ENCODE measurements at places on chromosomes 11 and 22.

GRCh38 chr11:116697639-116698038 is 75.1 kb downstream of the BUD13 start:
- no peak for DNase-seq

- no peak for DNase-seq
These were observed 255.1 kb upstream of the B3GAT1 start for GRCh38 chr11:134667175-134667500.

DNA sequence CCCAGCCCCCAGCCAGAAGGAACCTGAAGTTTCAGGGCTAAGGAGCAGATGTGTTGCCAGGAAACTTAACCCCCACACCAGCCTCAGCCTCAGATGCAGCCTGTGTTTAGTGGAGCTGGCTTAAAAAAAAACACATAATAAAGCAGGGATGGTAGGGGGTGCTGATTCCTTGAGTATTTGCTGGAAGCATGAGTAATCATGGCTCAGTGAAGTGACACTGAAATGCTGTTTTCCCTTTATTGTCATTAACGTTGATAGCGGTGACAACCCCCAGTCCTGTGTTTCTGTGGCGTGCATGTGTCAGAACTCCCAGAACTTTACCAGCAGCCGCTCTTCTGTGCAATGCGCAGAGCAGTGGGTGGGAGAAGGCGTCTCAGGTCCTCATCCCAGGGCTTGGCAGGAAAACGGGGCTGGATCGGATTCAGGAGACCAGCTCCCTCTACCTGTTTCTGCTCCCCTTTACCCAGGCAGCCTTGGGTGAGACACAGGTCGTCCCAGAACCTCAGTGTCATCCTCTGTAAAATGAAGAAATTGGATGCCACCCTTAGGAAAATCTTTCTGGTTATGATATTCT is 1282.1 kb downstream of the TBC1D22A start:
- no peak for DNase-seq

- DNase-seq: peak; percentile 5
These were observed 122.6 kb downstream of the APOL5 start for GRCh38 chr22:35840302-35840739.

GRCh38 chr22:38766076-38766777 is 10.4 kb upstream of the SUN2 start:
- peak; percentile 69 for DNase-seq

DNA sequence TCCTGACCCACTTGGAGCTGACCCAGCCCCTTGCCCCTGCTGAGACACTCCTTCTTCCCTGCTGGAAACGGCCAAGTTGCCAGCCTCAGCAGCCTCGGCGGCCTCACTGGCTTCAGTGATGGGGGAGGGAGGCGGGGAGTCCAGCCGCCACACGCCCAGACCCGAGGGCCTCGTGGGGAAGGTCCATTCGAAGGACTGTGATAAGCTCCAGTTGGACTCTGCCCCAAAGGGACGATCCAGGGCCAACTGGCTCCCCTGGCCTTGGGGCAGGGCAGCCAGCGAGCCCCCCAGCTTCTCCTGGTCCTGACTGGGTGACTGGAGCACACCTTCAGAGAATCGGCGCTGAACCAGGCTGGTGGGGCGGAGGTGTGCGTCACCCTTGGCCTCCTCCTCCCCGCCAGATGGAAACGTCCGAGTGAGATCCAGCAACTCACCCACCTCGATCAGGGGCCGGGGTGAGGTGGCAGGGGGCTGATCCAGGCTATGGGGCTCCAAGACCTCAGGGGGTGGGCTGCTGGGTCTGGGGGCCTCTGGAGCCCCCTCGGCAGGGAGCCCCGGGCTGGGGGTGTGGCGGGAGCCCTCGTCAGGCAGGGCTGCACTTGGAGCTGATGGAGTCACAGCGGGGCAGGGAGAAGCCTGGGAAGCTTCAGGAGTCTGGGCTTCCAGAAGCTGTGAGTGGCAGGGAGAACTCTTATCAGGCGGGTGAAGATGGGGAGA is 11.5 kb downstream of the TNKS1BP1 start:
- no peak for DNase-seq

- no peak for DNase-seq
These were observed 14.2 kb downstream of the PTDSS2 start for GRCh38 chr11:464316-464715.

DNA sequence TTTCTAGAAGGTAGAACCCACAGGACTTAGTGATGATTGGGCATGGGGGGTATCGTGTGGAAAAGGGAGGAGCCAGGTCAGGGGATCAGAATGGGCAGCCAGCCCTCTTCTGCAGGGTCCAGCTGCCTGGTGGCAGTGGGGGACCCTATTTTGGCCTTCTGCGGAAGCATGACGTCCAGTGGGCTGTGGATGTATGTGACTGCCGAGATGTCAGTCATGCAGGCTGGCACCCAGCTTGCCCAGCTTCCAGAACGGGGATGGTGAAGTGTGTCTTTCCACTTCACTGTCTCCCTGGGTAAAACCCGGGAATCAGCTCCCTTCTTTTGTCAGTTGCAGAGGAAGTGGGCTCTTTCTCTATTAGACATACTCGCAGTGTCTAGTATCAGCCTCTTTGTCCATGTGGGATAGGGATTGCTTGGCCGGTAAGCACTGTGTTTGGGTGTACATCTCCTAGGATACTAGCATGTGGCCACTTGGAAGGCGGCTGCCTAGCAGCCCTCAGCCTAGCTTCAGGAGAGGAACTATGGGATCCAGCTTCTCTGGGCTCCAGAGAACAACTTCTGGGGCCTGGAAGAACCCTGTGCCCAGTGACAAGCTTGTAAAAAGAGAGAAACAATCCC is 51.4 kb downstream of the GRIK4 start:
- no peak for DNase-seq

DNA sequence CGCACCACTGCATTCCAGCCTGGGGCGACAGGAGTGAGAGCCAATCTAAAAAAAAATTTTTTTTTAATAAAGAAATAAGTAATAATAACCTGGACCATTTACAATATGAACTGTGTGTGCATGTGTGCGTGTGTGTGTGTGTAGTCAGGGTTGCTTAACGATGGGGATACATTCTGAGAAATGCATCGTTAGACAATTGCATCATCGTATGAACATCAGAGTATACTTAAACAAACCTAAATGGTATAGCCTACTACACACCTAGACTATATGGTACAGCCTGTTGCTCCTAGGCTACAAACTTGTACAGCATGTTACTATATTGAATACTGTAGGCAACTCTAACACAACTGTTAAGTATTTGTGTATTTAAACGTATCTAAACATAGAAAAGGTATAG is 26.4 kb downstream of the RDX start:
- DNase-seq: no peak

DNA sequence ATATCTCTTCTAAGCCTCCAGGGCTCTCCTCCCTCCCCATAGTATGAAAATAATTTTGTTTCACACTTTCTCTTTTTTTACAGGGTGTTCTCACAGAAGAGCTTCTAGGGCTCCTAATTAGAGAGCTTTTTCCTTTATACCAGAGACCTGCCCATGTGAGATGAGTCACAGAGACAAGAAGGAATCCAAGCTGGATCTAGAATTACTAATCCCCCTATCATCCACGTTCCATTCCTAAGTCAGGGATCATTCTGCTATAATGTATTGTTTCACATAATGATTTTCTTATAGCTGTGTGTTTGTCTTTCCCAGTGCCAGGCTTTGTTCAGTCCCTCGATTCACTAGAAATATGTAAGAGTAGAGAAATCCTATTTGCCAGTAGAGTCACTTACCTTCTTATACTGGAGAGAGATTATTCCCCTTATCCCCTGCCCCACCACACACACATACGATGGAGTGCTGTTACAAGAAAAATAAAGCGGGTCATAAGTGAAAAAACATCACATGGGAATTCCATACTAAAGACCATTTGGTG is 778.3 kb upstream of the LRRC4C start:
- DNase-seq: no peak

DNA sequence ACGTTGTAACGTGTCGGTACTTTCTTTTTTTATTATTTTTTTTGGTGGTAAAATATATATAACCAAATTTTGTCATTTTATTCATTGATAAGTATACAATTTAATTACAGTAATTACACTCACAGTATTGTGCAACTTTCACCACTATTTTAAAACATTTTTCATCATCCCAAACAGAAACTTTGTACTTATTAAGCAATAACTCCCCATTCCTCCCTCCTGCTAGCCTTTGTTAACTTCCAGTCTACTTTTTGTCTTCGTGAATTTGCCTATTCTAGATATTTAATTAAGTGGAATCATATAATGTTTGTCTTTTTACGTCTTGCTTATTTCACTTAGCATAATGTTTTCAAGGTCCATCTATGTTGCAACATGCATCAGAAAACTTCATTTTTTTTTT is 58.5 kb downstream of the STIM1 start:
- DNase-seq: no peak

- no peak for DNase-seq
These were observed 24.2 kb upstream of the YAP1 start for GRCh38 chr11:102085864-102086551.

- DNase-seq: no peak
These were observed 325.8 kb downstream of the OPCML start for GRCh38 chr11:133206313-133207005.

- DNase-seq: no peak
These were observed 7.3 kb downstream of the CDC42EP2 start for GRCh38 chr11:65321828-65322485.

DNA sequence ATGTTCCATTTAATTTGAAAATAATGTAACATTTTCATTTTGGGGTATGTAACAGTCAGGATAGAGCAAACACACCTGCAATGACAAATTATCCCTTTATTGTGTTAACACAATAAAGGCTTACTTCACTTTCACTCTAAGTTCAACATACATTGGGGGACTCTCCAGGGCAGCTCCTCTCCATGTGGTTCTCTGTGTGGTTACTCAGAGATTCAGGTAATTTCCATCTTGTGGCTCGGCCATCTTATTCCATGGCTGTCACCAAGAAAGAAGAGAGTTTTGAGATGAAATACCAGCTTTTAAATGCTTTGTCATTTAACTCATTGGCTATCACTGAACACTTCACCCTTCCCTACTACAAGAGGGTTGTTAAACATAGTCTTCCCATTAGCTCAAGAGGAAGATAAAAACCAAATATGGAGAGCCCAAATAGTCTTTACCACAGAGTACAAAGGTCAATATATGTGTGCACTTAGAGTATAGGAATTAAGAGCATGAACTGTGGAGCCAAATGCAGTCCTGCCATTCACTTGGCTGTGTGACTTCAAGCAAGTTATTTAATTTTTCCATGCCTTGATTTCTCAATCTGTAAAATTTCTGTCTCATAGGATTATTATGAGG is 10.6 kb upstream of the TPH1 start:
- no peak for DNase-seq

GRCh38 chr11:41879214-41879613 is 419.8 kb upstream of the LRRC4C start:
- DNase-seq: no peak

GRCh38 chr11:4467811-4468606 is 14.4 kb upstream of the OR52K1 start:
- DNase-seq: no peak

- no peak for DNase-seq
These were observed 17.1 kb downstream of the YPEL1 start for GRCh38 chr22:21718499-21718898.
